ENCODE measurements at places on chromosomes 13 and 19.

DNA sequence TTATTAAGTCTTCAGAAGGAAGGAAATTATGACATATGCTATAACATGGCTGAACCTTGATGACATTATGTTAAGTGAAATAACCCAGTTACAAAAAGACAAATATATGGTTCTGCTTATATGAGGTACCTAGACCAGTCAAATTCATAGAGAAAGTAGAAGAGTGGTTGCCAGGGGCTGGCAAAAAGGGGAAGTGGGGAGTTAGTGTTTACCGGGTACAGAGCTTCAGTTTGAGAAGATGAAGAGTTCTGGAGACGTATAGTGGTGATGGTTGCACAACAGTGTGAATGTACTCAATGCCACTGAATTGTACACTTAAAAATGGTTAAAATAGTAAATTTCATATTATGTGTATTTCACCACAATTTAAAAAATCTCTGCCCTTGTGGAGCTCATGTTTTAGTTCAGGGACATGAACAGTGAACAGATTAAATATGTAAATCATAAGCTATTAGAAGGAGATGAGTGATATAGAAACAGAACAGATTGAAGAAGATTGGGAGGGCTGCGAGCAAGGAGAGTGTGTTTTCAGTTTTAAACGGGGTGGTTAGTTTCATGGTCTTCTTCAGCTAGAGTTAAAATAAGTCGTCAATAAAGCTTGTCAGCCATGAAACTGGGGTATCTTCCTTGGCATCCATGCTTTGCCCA is 355.2 kb downstream of the KCNRG start:
- peak; percentile 70 for DNase-seq

- no peak for DNase-seq
These were observed 34.2 kb downstream of the GPR42 start for GRCh38 chr19:35404879-35405622.

DNA sequence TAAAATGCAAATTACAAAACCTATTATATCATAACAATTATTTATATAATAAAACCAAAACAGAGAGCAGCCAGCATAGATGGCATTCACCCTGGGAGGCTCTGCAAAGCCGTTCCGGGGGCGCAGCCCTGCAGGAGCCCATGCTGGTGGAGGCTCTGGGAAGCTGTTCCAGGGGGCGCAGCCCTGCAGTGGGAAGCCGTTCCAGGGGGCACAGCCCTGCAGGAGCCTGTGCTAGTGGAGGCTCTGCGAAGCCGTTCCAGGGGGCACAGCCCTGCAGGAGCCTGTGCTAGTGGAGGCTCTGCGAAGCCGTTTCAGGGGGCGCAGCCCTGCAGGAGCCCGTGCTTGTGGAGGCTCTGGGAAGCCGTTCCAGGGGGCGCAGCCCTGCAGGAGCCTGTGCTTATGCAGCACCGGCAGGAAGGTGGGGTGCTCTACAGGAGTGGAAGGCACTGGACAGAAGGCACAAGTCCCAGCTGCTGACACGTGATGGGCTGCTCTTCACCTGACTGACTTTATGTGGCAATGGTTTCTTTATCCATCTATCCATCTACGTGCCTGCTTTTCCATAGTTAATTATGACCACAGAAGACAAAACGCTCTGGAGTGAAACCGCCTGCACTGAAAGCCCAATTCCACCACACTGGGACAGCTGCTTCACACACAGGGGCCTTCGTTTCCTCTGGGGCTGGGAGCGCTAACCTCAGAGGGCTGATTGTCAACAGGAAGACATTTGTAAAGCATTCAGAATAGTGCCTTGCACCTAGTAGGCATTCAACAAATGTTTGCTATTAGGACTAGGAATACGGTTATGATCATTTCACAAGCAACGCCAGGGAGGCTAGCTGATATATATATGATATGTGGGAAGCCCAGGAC is 23.7 kb downstream of the PCID2 start:
- DNase-seq, result no peak

GRCh38 chr19:48598996-48599700 is 7.4 kb upstream of the SPACA4 start:
- DNase-seq, result no peak
